ENCODE measurements at places on chromosomes 6 and 20. TPM values are rescaled to one million over a fixed set of nuclear protein-coding genes. Genes with fewer than 3 reads are reported as not detected.
A peak's percentile ranks its signal among the peaks of the same experiment; 100 is the strongest.

DNA sequence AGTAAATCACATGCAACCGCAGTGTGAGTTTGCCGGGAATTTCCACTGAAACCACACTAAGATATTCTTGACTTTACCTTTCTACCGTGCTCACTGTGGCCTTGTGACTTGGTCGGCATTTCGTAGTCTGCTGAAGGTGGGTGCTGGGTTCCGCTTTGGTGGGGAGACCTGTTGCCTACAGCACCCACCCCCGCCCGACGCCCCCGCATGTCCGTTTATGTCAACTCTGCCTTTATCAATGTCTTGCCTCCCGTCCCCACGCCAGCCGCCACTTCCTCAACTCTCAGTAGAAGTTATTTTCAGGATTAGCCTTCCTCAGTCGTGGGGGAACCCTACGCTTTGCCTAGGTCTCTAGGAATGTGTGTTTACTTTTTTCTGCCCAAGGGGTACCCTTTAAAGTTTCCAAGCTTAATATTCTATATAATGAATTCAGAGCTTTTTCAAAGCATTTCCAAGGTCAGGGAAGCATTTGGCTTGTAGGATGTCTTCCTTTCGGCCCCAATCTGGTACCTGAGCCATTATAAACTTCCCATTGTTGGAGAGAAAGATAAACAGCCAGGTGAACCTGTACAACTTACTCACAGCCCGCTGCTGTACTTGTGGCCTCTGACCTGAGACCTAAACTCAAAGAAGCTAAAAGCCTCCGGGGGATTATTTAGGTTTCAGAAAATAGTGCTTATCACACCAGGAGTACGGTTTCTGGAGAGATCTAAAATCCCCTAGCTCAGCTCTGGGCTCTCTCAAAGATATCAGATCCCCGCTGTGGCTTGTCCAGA is 54.2 kb downstream of the TBC1D7 start:
- peak overlapping the region; percentile 8 for H3K4me3 ChIP-seq
- no peak for DNase-seq
- no peaks in the 10 kb centered on the region for H3K27me3 ChIP-seq
- no peak overlapping the region for H3K27ac ChIP-seq
- no peaks in the 10 kb centered on the region for H3K4me1 ChIP-seq

- no peak overlapping the region for H3K4me3 ChIP-seq
- H3K27me3 ChIP-seq = no peaks in the 10 kb centered on the region
- H3K4me1 ChIP-seq = peaks cover 2% of the 10 kb centered on the region
- no peak for DNase-seq
- no peaks in the 10 kb centered on the region for H3K36me3 ChIP-seq
- H3K27ac ChIP-seq = peak overlapping the region; percentile 95
Observed at GRCh38 chr6:80105972-80106417, 476 bp upstream of the BCKDHB start.

DNA sequence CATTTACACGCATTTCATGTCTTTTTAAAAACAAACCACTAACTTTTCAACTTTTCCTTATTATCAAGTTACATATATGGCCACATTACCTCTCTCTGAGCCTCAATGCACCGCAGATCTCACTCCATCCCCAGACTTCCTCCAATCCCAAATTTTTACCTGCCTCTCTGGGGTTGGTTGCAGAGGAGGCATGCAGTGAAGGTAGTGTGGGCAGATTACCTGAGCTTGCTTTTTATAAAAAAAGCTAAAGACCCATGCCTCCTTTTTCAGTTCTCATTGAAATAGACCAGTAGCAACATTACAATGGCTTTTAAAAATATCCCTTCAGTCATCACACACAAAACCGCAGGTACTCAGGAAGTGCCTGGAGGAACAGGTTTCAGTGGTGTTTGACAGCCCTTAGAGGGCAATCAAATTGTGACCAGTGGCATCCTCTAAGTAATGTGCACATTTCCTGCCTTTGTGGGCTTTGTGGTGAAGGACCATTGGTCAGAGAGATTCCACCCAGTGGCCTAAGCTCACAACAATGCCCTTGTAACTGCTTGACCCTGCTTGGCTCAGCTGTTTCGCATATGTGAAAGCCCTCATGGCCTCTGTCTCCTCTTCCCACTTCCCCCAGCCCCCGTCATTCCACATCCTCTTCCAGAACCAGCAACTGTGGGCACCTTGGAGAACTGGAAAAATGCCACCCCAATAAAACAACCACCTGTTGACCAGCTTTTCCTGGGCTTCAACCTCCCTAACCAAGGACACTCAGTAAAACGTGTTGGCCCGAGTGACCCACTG is 30.2 kb upstream of the IL17A start:
- H3K36me3 ChIP-seq = no peaks in the 10 kb centered on the region
- no peaks in the 10 kb centered on the region for H3K27me3 ChIP-seq
- H3K4me1 ChIP-seq = no peaks in the 10 kb centered on the region
- no peak overlapping the region for H3K27ac ChIP-seq

DNA sequence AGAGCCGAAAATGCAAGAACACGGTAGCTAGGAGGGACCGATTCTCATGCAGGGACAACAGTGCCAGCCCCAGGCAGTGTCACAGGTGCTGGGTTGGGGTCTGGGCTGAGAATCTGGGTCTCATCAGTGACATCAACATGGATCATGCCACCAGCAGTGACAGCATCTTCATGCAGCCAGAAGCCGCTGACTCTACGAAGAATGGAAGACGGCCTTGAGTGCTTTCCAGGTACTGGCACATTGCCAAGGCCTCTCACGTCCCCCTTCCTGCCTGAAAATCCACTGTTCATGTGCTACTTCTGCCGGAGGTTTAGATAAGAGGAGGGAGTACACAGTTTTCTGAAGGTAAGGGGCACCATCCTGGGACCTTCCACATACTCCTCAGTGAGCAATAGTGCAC is 141.1 kb upstream of the FOXQ1 start:
- DNase-seq = peak; percentile 88
- H3K27ac ChIP-seq = no peak overlapping the region
- H3K27me3 ChIP-seq = no peaks in the 10 kb centered on the region
- no peak overlapping the region for H3K4me3 ChIP-seq
- H3K36me3 ChIP-seq = no peaks in the 10 kb centered on the region

DNA sequence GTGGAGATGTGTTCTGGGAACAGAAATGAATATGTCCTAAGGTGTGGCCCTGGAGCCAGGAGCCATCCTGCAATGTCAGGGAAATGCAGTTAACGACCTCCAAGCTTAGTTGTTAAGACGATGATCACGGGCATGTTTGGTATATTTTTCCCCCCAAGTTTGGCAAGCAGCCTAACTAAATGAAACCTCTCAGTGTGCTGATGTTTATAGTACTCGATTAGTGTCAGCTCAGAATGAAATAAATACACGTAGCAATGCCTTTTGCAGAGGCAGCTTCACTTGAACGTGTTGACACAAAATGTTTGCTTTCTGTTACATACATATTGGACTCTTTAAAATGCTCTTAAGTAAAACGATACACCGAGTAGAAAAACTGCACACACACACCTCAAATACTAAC is 76.2 kb upstream of the OLIG3 start:
- H3K27me3 ChIP-seq = no peaks in the 10 kb centered on the region
- no peak overlapping the region for H3K27ac ChIP-seq
- H3K4me1 ChIP-seq = peaks cover 5% of the 10 kb centered on the region

DNA sequence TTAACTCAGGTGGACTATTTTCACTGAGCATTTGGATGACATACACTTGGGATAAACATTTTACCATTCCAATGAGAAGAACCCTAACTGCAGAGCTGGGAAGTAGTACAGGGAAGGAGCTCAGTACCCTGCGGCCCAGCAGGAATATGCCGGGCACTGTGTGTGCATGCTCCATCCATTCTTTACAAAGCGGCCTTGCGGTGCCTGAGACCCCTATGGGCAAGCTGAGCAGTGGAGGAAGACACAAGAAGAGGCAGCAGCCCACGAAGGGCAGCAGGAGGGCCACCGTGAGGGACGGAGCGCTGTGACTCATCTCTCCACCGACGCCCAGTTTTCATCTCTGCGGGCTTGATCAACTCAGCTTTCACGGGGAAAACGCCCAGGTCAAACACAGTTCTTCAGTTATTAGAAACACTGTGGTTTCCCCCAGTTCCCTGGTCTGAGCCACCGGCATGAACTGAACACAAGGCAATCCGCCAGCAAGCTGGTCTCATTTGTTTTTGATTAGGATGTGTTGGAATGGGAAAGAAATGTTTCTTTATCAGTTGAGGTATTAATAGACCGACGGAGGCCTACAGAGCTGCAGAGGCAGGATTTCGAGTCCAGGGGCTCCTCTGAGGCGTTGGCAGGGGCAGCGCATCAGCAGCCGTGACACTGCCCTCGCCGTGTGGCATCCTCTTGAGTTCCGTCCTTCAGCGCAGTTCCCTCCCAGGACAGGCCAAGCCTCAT is 44.9 kb downstream of the IRF4 start:
- peaks cover 3% of the 10 kb centered on the region for H3K4me1 ChIP-seq
- no peak overlapping the region for H3K4me3 ChIP-seq
- no peaks in the 10 kb centered on the region for H3K36me3 ChIP-seq
- no peak overlapping the region for H3K27ac ChIP-seq

DNA sequence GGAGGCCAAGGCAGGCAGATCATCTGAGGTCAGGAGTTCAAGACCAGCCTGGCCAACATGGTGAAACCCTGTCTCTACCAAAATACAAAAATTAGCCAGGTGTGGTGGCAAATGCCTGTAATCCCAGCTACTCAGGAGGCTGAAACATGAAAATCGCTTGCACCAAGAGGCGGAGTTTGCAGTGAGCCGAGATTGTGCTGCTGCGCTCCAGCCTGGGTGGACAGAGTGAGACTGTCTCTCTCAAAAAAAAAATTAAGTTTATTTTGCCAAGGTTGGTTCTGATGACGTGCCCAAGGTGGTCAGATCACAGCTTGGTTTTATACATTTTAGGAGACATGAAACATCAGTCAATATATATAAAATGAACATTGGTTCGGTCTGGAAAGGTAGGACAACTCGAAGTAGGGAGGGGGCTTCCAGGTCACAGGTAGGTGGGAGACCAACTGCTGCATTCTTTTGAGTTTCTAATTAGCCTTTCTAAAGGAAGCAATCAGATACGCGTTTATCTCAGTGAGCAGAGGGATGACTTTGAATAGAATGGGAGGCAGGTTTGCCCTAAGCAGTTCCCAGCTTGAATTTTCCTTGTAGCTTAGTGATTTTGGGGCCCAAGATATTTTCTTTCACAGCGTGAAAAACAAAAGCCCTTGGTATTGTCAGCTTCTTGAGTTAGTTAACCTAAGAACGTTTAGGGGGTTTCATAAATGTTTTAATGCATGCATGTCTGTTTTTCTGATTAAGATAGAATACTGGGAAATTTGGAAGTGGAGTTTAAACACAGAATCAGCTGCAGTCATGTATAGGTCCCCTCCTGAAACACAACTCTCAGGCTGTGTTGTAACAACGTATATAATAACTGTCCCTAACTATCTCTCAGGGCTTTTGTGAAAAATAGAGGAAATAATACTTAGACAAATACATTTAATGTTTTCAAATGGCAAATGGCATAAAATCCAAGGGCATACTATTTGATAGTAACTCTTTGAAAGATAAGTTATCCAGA is 16.7 kb downstream of the ACOT13 start:
- no peak for DNase-seq
- H3K36me3 ChIP-seq = peaks cover 5% of the 10 kb centered on the region
- H3K27me3 ChIP-seq = no peaks in the 10 kb centered on the region
- no peak overlapping the region for H3K4me3 ChIP-seq
- no peaks in the 10 kb centered on the region for H3K4me1 ChIP-seq
- no peak overlapping the region for H3K27ac ChIP-seq

GRCh38 chr6:44563397-44563796 is 175.9 kb downstream of the CDC5L start:
- H3K36me3 ChIP-seq = no peaks in the 10 kb centered on the region
- H3K4me3 ChIP-seq = no peak overlapping the region
- H3K27me3 ChIP-seq = peaks cover 2% of the 10 kb centered on the region
- no peak overlapping the region for H3K27ac ChIP-seq
- H3K4me1 ChIP-seq = peaks cover 22% of the 10 kb centered on the region

DNA sequence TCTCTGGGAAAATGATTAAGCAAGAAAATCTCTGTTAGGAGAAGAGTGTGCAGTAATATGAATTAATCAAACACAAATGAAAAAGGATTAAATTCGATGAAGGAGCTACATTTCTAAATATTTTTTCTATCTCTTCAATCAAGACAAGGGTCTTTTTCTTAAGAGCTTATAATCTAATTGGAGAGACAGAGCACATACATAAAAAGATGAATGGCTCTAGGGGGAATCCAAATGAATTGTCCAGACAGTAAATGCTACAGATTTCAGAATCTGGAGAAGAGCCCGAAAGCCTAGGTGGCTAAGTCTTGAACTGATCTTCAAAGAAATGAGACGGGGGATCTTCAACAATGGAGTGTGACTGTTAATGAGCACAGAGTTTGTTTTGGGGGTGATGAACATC is 723.6 kb downstream of the UTRN start:
- no peaks in the 10 kb centered on the region for H3K27me3 ChIP-seq
- no peak overlapping the region for H3K4me3 ChIP-seq
- H3K36me3 ChIP-seq = no peaks in the 10 kb centered on the region
- H3K4me1 ChIP-seq = no peaks in the 10 kb centered on the region

GRCh38 chr6:3124667-3125066 is 6.2 kb downstream of the BPHL start:
- no peak for DNase-seq
- no peak overlapping the region for H3K27ac ChIP-seq
- H3K36me3 ChIP-seq = no peaks in the 10 kb centered on the region
- no peaks in the 10 kb centered on the region for H3K4me1 ChIP-seq

DNA sequence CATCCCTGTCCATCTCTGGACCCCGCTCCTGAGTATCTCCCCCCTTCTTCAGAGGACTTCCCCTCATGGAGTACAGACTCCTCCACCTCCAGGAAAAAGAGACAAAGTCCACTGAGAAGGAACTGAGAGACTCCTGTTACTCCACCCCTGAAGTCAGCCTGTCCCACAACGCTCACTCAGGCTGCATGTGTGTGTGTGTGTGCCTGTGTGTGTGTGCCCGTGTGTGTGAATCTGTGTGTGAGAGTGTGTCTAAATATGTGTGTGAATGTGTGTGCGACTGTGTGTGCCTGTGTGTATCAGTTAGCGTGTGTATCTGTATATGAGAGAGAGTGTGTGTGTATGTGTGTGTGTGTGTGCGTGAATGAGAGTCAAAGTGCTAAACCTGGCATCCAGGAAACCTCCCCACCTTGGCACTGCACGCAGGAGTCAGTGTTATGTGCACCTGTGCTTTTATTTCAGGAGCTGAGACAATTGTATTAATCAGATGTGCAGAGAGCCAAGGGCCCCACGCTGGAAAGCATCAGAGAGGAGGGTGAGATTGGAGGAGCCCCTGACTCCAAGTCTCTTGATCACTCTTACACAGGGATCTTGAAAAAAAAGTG is 39.0 kb downstream of the HLA-A start:
- DNase-seq = no peak
- no peaks in the 10 kb centered on the region for H3K27me3 ChIP-seq
- no peak overlapping the region for H3K27ac ChIP-seq
- no peak overlapping the region for H3K4me3 ChIP-seq
- H3K36me3 ChIP-seq = no peaks in the 10 kb centered on the region
- peaks cover 7% of the 10 kb centered on the region for H3K4me1 ChIP-seq

- no peaks in the 10 kb centered on the region for H3K27me3 ChIP-seq
- H3K36me3 ChIP-seq = no peaks in the 10 kb centered on the region
- H3K27ac ChIP-seq = no peak overlapping the region
- no peak overlapping the region for H3K4me3 ChIP-seq
- no peak for DNase-seq
- H3K4me1 ChIP-seq = no peaks in the 10 kb centered on the region
Observed at GRCh38 chr6:148239801-148240460, 102.7 kb upstream of the SASH1 start.

GRCh38 chr6:50361641-50362331 is 312.1 kb upstream of the DEFB112 start:
- no peaks in the 10 kb centered on the region for H3K4me1 ChIP-seq
- H3K27me3 ChIP-seq = no peaks in the 10 kb centered on the region

GRCh38 chr6:22141241-22141745 is 155.5 kb downstream of the PRL start:
- H3K27me3 ChIP-seq = no peaks in the 10 kb centered on the region
- H3K4me3 ChIP-seq = no peak overlapping the region
- H3K36me3 ChIP-seq = no peaks in the 10 kb centered on the region
- peak overlapping the region; percentile 74 for H3K27ac ChIP-seq
- H3K4me1 ChIP-seq = peaks cover 27% of the 10 kb centered on the region

NMBR gene
- total RNA-seq = 0.23 TPM

UBE2C gene
- 3.9 TPM for total RNA-seq
